Glutamatergic neuron (in vitro differentiated cells): ENCODE measurements at places on chromosomes 7 and 10. TPM values are rescaled to one million over a fixed set of nuclear protein-coding genes. Genes with fewer than 3 reads are reported as not detected.

DNA sequence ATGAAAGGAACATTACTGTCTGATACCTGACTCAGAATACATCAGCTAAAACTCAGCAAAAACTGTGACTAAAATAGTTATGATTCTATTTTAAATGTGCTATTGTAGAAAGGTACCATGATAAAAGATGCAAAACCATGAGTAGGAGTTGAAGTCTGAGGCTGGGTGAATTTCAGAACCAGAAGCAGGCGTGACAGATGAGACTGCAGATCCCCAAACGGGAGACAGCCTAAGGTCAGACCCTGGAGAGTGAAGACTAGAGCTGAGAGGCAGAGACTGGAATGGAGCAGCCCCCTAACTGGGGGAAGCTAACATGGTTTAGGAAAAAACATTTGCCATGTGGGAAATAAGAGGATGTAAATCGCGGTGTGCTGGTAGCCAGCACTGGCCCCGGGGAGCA is 275.8 kb downstream of the POM121L12 start:
- peak; percentile 24 for DNase-seq

GRCh38 chr10:102281102-102281487 is 35.8 kb downstream of the GBF1 start:
- peak; percentile 56 for DNase-seq

DNA sequence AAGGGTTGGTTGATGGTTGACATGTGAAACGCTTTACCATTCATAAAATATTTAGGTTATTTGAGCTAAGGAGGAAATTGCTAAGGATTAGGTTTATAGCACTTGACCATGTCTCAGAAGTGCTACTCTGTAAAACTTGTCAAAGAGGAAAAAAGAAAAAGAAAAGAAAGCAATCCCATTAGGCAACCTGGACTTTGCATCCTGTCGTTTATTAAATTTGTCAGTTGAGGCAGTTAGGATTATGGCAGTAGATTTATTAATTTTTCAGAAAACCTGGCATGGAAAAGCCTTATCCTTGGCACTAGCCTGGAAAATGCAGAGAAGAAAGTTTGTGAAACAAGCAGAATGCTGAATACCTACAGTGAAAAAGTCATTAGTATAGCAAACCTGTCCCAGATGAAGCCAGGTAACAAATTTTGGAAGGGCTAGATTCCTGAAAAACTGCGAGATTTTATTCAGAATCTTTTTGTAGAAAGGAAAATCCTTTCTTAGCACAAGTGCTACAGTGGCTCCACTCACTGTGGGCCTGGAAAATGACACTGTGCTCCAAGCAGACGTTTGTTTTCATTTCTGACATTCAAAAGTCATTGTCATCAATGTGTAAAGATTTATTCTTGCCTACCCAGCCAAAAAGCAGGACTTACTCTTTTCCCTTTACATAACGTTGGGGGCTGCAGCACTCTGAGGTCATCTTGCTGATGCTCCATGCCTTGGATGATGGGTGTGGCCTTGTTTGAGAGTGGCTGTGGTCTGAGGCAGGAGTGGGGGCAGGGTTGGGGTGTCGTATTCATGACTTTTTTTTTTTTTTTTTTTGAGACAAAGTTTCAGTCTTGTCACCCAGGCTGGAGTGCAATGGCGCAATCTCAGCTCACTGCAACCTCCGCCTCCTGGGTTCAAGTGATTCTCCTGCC is 664.9 kb downstream of the SUGCT start:
- DNase-seq, result no peak

- no peak for DNase-seq
Measured at GRCh38 chr7:14288701-14289100, 299.2 kb upstream of the ETV1 start.

GRCh38 chr10:113369365-113369694 is 183.5 kb upstream of the HABP2 start:
- DNase-seq, result no peak

- no peak for DNase-seq
Measured at GRCh38 chr10:34995925-34996324, 94.2 kb downstream of the CUL2 start.

- no peak for DNase-seq
Measured at GRCh38 chr10:114030140-114030539, 13.5 kb upstream of the ADRB1 start.

GRCh38 chr10:112027731-112028280 is 155.8 kb downstream of the GPAM start:
- no peak for DNase-seq

DNA sequence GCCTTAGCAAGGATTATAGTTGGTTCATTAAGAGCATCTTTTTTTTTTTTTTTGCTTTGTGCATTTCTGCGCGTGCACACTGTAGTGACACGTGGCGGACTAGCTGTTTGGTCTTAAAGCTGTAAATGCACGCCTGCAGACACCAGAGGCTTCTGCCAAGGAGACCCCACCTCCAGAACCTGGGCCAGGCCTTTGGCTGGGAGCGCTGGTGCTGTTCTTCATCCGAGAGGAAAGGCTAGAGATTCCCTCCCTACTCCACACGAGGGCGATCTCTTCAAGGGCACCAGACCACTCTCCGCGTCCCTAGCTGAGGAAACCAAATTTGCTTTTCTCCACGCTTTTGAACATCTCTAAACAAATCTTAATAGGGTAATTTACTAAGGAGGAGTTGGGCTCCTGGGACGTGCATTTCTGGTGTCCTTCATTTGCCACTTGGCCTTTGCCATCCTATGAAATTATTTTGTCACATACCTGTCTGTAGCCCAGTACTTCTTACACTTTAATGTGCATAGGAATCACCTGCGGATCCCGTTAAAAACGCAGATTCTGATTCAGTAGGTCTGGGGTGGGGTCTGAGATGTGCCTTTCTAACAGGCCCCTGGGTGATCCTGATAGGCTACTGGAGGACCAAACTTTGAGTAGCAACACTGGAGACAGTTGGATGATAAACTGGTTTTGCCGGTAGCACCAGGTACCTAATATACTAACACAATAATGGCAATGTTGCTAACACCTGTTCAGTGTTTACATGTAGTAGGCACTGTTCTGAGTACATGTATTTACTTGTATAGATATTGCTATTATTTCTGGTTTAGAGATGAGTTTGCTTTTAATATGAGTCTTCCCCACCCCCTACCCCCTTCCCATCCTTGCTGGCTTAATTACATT is 1.3 kb upstream of the SLC26A5 start:
- DNase-seq, result peak; percentile 65

DNA sequence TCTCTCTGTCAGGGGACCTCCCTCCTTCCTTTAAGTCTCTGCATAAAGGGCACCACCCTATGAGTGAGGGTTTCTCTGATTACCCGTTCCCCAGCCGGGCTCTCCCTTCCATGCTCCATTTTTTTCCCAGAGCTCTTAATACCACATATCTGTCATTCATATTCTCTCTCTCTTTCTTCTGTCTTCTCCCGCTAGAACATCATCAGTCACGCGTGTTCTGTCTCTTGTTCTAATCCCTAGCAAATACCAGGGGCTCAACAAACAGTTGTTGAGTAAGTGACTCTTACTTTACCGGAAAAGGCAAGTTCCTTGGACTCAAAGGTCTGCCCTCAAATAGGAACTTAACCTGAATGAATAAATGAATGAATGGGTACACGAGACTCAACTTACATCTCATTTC is 68.5 kb downstream of the RSU1 start:
- DNase-seq, result no peak

Gene ZNF518A
- total RNA-seq, result 39.0 TPM

Gene CHRM2
- not detected for total RNA-seq

Gene CXCL12
- 2.2 TPM for total RNA-seq

Gene SPAM1
- not detected for total RNA-seq

Gene WDFY4
- total RNA-seq, result not detected
